CD4-positive, alpha-beta T cell (primary cell): ENCODE measurements at places on chromosomes 11 and 22.

DNA sequence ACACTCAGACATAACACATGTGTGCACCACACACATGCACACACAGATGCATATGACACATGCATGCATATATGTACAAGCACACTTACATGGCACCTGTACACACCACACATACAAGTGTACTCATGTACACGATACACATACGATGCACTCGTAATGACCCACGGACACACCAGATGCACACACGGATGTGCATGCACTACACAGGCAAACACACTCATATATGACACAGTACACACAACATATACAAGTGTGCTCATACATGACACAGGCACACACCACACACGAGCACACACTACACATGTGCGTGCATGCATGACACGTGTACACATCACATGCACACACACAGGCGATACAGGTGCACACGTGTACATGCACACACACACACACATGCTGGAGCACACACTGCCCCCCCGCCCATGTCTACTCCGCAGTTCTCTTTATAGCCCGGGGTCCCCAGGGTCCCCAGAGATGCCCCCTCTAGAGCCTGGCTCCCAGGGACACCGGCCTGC lies 4.8 kb upstream of the TH start:
- no peak for DNase-seq

GRCh38 chr11:66418168-66418985 lies 2.5 kb upstream of the NPAS4 start:
- DNase-seq = peak; percentile 45

GRCh38 chr22:43828998-43829782 lies 17.1 kb upstream of the EFCAB6 start:
- no peak for DNase-seq

- peak; percentile 14 for DNase-seq
These were observed at the start of gene GNAZ for GRCh38 chr22:23070418-23071229. TSS of gene GNAZ (plus strand) at chr22:23070519. CDS start at chr22:23095696, 25,177 bp downstream.

DNA sequence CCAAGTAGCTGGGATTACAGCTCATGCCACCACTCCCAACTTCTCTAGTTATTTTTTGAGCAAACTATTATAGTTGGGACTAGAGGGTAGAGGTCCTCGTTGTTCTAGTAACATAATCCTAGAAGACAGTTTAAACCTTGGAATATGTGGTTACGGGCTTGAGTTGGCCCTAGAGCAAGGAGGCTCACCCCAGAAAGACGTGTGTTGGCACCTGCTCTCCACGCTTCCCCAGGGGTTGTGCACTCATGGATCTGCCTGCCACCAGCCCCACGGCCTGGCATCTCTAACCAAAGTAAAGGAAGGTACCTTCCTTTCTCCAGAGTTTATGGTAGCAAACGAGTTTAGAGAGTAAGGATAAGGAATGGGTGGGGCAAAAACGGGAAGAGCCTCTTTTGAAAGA lies 79.0 kb downstream of the SCN3B start:
- no peak for DNase-seq

DNA sequence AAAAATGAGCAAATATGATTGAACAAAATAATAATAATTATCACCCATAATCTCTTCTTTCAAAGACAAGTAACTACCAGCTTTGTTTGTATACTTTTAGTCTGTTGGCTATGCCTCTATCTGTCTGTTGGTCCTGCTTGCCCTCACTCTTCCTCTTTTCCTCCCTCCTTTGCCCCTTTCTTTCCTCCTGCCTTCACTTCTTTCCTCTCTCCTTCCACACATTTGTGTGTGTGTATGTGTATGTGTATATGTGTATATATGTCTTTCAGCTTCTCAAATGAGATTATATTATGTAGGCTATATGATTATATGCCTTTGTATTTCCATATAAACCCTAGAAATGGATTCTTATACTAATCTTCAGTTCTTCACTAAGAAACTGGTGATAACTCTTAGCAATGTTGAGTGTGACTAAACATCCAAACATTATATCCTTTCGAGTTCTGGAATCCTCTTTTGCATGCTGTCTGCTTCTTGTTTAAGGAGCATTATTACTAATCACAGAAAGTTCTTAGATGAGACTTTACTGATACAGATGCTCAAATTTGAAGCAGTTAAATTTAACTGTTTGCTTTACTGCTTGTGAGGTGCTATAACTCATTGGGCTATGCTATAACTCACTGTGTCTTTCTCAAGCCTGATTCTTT lies 219.1 kb downstream of the TMEM135 start:
- no peak for DNase-seq

DNA sequence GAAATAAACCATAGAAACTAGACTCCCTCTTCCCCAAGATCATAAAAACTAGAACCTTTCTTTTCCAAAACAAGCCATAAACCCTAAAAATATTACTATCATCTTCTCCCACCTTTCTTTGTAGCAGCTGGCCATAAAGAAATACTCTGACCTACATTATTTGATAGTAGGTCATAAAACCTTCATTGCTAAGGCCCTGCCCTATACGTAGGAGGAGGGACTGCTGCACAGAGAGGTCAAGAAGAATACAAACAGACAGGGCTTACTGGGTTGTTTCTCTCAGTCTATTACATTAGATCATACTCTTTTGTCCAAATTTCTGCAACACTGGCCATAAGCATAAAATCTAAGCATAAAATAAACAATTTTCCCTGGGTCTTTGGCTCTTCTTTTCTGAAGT lies 101.5 kb downstream of the TYR start:
- DNase-seq = no peak

GRCh38 chr22:44933666-44934453 lies 75.9 kb downstream of the PHF21B start:
- DNase-seq = no peak

DNA sequence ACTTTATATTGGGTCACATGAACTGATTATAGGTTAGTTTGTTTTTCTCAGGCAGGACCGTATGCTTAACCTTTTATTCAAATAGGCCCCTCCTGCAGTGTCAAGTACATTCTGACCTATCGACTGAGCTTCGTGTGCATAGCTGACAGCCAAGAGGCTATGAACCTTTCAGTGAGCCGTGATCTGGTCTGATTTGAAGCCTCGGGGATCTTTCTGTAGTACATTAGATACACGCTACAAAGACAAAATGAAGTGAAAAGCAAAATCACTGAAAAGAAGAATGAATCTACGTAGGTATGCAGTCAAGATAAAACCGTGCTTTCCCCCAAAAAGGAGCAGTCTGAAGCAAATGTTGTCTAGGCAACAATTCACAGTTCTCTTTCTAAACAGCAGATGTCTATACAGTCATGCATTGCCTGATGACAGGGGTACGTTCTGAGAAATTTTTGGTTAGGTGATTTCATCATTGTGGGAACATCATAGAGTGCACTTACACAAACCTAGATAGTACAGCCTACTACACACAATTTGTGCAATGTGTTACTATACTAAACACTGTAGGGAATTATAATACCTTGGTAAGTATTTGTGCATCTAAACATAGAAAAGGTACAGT lies 18.1 kb downstream of the JHY start:
- no peak for DNase-seq

GRCh38 chr11:11976481-11977127 lies 31.8 kb downstream of the DKK3 start:
- DNase-seq = no peak

- peak; percentile 67 for DNase-seq
These were observed 396 bp downstream of the TEF start for GRCh38 chr22:41382098-41382578.

DNA sequence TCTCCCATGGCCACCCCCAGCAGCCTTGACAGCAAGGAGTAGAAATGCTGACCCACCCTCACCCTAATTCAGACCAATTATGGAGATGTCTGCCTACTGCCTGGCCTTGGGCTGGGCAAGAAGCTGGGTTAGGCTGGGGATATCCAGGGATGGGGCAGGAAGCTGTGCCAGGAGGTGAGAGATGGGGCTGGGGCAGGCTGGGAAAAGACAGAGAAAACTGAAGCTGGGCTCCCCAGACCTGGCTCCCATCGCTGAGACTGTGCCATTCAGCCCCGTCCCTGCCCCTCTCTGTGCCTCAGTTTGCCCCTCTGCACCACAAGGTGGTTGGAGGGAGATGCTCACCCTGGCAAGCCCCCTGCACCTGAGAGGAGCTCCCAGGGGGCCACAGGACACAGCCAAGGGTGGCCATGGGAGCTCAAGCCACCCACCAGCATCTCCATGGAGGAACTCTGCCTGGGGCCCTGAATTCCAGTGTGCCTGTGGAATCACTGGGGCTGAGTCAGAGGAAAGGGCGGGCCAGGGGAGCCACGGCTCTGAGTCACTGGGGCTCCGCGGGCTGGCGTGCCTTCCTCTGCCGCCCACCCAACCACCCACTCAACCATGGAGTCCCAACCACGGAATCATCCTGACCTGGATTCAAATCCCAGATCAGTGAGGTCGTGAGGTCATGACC lies 6.0 kb upstream of the CARD10 start:
- peak; percentile 38 for DNase-seq

DNA sequence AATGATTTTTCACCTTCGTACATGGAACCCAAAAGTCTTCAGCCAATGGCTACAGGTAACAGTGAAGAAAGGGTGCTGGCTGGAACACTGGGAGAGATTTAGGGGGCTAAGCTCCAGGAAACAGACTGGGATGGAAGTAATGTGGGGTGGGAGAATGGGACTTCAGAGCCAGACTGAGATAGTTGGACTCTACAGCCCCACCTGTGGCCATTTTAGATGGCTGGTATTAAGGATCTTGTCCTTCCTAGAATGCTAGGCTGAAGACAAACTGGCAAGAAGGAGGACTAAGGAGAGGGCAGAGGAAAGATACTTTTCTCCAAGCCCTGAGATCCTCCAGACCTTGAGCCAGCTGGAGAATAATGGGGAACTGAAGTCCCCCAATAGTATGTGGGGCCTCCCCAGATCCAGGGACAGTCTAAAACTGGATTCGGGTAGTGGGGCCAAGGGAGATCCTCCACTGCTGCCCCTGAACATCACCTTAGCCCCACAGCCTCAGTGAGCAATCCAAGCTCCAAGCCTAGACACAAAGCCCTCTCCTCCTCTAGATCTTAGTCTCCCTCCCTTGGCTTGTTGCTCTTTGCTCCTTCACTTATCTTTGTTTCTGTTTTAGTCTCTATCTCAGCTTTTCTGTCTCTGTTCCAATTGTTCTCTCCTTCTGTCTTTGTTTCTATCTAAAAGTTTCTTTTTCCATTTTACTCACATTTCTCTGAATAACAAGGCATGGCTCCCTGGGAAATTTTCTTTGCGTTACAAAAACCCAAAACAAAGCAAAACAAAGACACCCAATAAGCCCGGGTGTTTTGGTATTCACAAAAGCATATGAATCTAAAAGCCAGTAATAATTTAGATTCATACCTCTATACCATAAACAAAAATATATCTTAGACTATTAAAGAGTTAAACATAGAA lies 16.2 kb upstream of the RRAS2 start:
- no peak for DNase-seq

DNA sequence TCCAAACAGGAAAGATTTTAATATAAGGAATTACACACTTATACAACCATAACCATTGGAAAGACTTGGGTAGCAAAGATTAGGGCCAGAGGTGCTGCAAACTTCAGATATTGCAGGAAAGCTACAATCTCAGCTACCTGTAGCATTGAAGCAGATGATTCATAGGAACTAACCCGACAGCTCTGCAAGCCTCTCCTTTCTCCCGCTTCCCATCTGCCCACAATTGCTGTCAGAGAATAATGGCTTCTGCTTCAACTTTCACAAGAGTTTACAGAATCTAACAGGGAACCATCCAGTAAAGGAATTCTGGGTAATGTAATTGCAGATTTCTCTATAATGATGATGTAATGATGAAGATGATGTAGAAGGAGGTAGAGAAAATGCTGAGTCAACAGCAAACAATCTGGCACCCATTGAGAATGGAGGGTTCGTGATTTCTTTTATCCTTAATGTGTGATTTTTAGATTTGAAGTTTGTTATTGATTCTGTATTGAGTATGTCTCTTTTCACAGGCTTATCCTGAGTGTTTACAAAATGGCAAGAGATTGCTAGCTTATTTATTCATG lies 70.8 kb upstream of the USP47 start:
- DNase-seq = no peak

DNA sequence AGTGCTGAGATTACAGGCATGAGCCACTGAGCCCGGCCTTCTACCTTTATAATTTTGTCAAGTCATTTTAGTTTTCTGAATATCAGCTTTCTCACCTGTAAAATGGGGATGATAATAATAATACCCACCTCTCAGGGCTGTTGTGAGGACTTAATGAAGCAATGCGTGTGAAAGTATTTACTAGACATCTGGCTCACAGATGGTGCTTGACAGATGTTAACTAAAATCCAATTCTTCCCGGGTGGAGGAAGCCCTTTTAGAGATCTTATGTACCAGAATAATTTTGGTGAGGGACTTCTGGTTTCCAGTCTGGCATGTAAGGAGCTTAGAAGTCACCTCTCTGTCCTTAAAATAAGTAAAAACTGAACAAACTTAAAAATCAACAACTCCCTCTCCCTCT lies 43.7 kb upstream of the NUP160 start:
- no peak for DNase-seq

DNA sequence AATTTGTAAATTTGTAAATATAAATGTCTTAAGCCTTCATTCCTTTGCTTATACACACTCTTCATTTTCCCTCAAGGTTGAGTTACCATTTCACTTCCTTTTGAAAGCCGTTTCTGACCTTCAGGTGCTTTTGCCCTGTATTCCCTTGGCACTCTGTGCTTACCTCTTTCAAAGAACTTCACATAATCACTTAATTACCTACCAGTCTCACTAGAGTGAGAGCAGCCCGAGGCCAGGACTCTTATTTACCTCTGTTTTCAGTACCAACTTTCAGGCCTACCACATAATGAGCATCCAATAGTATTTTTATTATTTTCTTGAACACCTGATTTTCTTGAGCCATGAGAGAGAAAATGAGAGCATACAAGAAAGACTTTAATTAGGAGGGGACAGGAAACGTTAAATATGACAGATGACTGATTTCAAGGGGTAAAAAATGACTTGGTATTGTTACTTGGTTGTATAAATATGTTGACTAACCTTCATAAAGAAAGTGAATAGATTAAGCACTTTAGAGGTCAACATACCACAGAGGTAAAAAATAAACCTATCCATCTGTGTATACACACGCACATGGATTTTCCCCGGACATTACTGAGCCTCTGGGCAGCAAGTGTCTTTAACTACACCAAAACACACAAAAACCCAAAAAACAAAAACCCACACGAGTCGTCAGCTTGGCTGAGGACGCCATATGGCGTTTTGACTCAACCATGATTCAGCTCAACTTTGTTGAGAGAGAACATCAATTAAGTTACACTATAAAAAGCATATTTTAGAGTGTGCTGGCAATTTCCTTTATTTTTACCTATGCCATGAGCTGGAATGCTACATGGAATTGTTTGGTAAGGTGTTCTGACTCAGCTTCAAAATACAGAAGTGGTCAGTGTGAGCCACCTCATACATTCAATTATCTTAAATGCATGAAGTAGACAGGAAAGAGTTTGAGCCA lies 7.6 kb downstream of the ATXN10 start:
- DNase-seq = no peak

DNA sequence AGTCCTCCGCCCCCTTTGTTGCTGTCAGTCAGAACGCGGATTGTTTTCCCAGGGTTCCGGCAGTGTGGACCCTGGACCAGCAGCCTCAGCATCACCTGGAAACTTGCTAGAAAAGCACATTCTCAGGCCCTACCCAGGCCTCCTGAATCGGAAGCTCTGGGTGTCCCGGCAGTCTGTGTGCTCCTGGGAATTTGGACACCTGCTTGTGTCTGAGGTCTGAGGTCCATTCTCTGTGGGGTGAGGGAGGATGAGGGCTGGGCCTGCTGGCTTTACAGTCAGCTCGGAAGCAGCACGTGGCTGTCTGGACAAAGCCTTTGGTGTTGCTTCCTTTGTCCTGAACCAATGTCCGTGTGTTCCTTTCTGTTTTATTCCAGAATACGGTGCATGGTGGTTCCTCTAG lies 299.7 kb downstream of the TBC1D22A start:
- DNase-seq = no peak

GRCh38 chr22:19689408-19689807 lies 24.9 kb upstream of the SEPTIN5 start:
- DNase-seq = no peak

- DNase-seq = no peak
These were observed 49.1 kb downstream of the RTN4R start for GRCh38 chr22:20218987-20219386.
